ENCODE measurements at places on chromosomes 11 and 22.

GRCh38 chr11:75406338-75406777, 7.0 kb downstream of the RPS3 start:
- no peak for DNase-seq
- no peak overlapping the region for H3K4me3 ChIP-seq
- H3K4me1 ChIP-seq = peaks cover 14% of the 10 kb centered on the region
- H3K36me3 ChIP-seq = peaks cover 55% of the 10 kb centered on the region
- H3K27ac ChIP-seq = no peak overlapping the region
- H3K27me3 ChIP-seq = no peaks in the 10 kb centered on the region

GRCh38 chr22:39220890-39221850, 23.6 kb downstream of the PDGFB start:
- no peaks in the 10 kb centered on the region for H3K4me1 ChIP-seq
- peak; percentile 66 for DNase-seq
- H3K27ac ChIP-seq = no peak overlapping the region
- no peak overlapping the region for H3K4me3 ChIP-seq
- H3K36me3 ChIP-seq = peaks cover 35% of the 10 kb centered on the region
- no peaks in the 10 kb centered on the region for H3K27me3 ChIP-seq

DNA sequence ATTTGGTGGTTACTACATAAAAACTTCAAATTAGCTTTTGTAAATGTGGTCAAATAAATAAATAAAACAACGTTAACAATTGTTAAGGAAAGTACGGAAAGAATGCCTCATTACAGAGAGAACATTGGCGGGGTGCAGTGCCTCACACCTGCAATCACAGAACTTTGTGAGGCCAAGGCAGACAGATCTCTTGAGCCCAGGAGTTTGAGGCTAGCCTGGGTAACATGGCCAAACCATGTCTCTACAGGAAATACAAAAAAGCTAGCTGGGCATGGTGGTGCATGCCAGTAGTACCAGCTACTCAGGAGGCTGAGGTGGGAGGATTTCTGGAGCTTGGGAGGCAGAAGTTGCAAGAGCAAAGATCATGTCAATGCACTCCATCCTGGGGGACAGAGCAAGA, 59.4 kb upstream of the VPREB1 start:
- H3K27me3 ChIP-seq = peaks cover 59% of the 10 kb centered on the region
- H3K4me3 ChIP-seq = no peak overlapping the region
- H3K27ac ChIP-seq = no peak overlapping the region
- no peaks in the 10 kb centered on the region for H3K36me3 ChIP-seq

- H3K4me3 ChIP-seq = no peak overlapping the region
- H3K4me1 ChIP-seq = no peaks in the 10 kb centered on the region
- no peaks in the 10 kb centered on the region for H3K27me3 ChIP-seq
- H3K27ac ChIP-seq = no peak overlapping the region
- DNase-seq = no peak
- no peaks in the 10 kb centered on the region for H3K36me3 ChIP-seq
Observed at GRCh38 chr11:92362989-92363388, 138.4 kb downstream of the FAT3 start.

- no peaks in the 10 kb centered on the region for H3K27me3 ChIP-seq
- H3K4me1 ChIP-seq = no peaks in the 10 kb centered on the region
- H3K36me3 ChIP-seq = no peaks in the 10 kb centered on the region
- no peak within 1 kb of the TSS for H3K4me3 ChIP-seq
- no peak for DNase-seq
Observed at GRCh38 chr11:102780491-102780918, at the start of gene MMP10. Gene MMP10 (minus strand): TSS chr11:102780628. CDS start chr11:102780591, 37 bp downstream.

- H3K27me3 ChIP-seq = no peaks in the 10 kb centered on the region
- no peak overlapping the region for H3K27ac ChIP-seq
- H3K4me3 ChIP-seq = no peak overlapping the region
- no peaks in the 10 kb centered on the region for H3K36me3 ChIP-seq
- DNase-seq = no peak
Observed at GRCh38 chr11:24793479-24793878, 296.6 kb downstream of the LUZP2 start.

GRCh38 chr11:64842366-64842759, 2.1 kb downstream of the CDC42BPG start:
- no peaks in the 10 kb centered on the region for H3K36me3 ChIP-seq
- H3K27ac ChIP-seq = no peak overlapping the region
- peaks cover 11% of the 10 kb centered on the region for H3K4me1 ChIP-seq
- no peak for DNase-seq
- H3K4me3 ChIP-seq = no peak overlapping the region

DNA sequence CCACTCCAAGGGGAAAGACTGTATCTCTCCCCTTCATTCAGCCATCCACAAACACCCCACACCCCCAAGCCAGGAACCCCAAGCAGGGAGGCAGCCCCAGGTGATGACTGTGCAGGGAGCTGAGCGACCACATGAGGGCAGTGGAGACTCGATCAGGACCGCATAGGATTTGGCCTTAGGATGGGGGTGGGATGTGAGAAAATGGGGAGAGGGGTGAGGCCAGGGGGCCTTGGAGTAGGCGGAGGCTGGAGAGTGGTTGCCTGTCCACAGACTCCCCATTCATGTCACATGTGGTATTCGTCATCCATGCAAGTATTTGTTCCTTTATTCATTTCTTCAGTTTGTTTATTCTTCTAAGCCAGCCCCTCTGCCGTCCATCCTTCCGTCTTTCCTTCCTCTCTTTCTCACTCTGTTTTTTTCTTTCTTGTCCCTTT, 2.7 kb upstream of the RHOD start:
- H3K27ac ChIP-seq = peak overlapping the region; percentile 67
- no peaks in the 10 kb centered on the region for H3K36me3 ChIP-seq
- no peaks in the 10 kb centered on the region for H3K27me3 ChIP-seq
- H3K4me3 ChIP-seq = no peak overlapping the region
- H3K4me1 ChIP-seq = peaks cover 28% of the 10 kb centered on the region

DNA sequence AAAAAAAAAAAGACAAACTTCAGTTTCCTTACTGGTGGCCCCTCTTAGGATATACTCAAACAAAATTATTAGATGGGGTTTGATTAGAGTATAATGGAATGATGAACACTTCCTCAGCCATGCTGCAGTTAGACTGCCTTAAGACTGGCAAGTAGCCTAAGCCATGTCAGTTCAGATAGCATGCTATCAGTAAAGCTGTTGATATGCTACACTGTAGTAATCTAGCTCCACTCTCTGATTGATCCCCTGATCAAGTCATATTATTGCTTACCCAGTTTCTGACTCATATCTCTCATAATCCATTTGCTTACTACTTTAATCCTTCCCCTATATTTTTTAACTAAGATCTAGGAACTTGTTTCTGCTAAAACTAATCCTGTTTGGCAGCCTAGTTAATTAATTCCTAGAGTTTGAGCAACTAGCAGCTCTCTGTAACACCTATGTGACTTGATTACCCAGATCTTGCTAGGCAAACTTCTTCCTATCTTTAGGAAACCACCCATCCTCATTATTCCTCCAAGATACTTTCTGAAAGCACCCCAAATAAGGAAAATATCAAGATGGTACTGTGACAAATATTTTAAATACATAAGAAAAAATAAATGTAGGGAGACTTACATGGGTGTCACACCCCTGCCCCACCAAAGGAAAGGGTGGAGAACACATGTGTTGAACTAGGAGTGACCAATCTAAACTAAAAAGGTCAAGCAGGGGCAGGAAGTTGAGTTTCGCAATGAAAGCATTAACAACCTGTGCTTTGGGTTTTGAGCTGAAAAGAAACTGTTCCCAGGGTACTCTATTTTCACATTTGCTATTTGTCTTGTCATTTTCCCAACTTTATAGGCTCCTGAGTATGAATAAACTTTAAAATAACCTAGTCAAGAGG, 43.2 kb downstream of the PIK3C2A start:
- H3K27me3 ChIP-seq = no peaks in the 10 kb centered on the region
- H3K4me1 ChIP-seq = peaks cover 52% of the 10 kb centered on the region
- DNase-seq = no peak
- no peak overlapping the region for H3K4me3 ChIP-seq
- H3K27ac ChIP-seq = peak overlapping the region; percentile 66
- H3K36me3 ChIP-seq = peaks cover 24% of the 10 kb centered on the region

GRCh38 chr11:18071098-18071705, 25.1 kb upstream of the TPH1 start:
- no peak overlapping the region for H3K27ac ChIP-seq
- H3K27me3 ChIP-seq = no peaks in the 10 kb centered on the region
- DNase-seq = no peak

- H3K27me3 ChIP-seq = no peaks in the 10 kb centered on the region
- DNase-seq = no peak
- no peaks in the 10 kb centered on the region for H3K4me1 ChIP-seq
- H3K4me3 ChIP-seq = no peak overlapping the region
Observed at GRCh38 chr11:59770869-59771268, 15.7 kb downstream of the STX3 start.

DNA sequence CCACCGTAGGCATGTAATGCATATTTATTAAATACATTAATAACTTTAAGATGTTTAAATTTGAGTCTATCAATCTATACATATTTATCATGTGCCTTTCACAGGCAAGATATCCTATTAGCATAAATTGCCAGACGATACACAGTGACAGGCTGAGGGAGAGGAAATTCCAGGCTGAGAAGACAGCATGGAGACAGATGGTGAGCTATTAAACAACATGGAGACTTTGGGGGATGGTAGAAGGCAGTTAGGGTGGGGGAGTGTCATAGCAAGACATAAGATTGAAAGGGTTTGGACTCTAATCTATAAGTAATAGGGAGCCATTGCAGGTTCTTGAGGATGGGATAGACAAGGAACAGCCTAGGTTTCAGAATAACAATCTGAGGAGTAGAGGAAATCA, 138.5 kb downstream of the NXPE2 start:
- DNase-seq = no peak
- H3K4me1 ChIP-seq = no peaks in the 10 kb centered on the region
- H3K27ac ChIP-seq = no peak overlapping the region
- H3K27me3 ChIP-seq = no peaks in the 10 kb centered on the region

- DNase-seq = no peak
- H3K4me1 ChIP-seq = no peaks in the 10 kb centered on the region
- H3K4me3 ChIP-seq = no peak overlapping the region
- H3K27me3 ChIP-seq = no peaks in the 10 kb centered on the region
- H3K27ac ChIP-seq = no peak overlapping the region
Observed at GRCh38 chr11:110757962-110758755, 45.9 kb upstream of the ARHGAP20 start.

DNA sequence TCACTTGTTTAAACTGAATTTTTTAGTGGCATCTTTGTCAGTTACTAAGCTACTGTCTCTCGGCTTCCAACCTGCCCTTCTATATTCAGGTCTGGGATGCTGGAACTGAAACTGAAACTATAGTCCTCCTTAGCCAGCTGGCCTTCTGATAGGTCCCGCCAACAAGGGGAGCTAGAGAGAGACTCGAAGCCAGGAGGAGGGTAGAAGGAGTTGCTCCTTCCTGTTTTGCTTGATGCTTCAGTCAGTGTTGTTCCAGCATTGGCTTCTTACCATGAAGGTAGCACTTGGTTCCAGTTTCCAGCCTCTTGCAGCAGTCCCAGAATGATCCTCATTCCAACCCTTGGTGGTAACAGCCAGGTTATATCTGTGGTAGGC, 32.9 kb upstream of the HORMAD2 start:
- H3K4me3 ChIP-seq = no peak overlapping the region
- no peak overlapping the region for H3K27ac ChIP-seq
- no peaks in the 10 kb centered on the region for H3K27me3 ChIP-seq

DNA sequence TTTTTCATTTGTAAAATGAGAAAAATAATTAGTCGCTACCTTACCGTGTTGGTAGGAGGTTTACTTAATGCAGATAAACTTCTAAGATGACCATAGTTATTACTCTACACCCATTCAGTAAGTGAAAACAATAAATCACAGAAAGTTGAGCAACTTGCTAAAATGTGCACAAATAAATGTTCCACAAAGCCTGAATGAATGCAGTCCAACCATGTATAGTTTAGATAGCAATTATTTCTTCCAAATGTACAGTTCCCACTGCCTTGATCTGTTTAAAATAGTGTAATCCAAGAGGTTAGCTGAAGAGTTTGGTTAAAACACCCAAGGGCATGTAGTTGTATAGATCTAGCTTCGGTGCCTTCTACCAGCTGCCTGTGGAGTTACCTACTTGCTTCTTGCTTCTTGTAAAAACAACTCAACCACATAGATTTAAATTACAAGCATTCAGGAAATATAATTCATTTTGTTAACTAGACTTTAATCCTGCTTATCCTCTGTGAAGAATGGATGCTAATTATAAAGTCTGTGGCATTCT, 106.3 kb upstream of the CARD18 start:
- H3K36me3 ChIP-seq = no peaks in the 10 kb centered on the region
- H3K27me3 ChIP-seq = no peaks in the 10 kb centered on the region
- DNase-seq = no peak
- H3K4me1 ChIP-seq = no peaks in the 10 kb centered on the region
- no peak overlapping the region for H3K4me3 ChIP-seq

DNA sequence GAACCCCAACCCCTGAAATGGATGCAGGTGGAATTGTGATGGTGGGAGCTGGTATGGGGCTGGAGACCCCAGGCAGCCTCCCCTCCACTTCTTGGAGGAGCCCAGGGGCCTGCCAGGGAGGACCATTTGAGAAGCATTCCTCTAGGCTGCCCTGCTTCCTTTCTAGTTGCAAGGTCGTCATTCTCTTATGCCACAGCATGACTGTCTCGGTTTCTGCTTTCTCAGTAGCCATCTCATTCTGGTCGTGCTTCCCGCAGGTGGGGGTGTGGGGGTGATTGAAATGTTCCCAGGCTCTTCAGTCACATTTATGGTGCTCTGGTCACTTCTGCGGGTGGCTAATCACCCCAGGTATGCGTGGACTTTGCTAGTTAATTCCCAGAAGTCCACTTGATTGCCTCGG, 223.7 kb upstream of the TBCEL start:
- no peaks in the 10 kb centered on the region for H3K4me1 ChIP-seq
- no peak for DNase-seq
- H3K27ac ChIP-seq = no peak overlapping the region
- no peak overlapping the region for H3K4me3 ChIP-seq
- H3K27me3 ChIP-seq = no peaks in the 10 kb centered on the region

GRCh38 chr11:64644647-64645275, 53.7 kb downstream of the SLC22A12 start:
- H3K4me3 ChIP-seq = no peak overlapping the region
- no peaks in the 10 kb centered on the region for H3K36me3 ChIP-seq
- no peak for DNase-seq
- no peaks in the 10 kb centered on the region for H3K4me1 ChIP-seq
- H3K27me3 ChIP-seq = peaks cover 50% of the 10 kb centered on the region
- H3K27ac ChIP-seq = no peak overlapping the region

DNA sequence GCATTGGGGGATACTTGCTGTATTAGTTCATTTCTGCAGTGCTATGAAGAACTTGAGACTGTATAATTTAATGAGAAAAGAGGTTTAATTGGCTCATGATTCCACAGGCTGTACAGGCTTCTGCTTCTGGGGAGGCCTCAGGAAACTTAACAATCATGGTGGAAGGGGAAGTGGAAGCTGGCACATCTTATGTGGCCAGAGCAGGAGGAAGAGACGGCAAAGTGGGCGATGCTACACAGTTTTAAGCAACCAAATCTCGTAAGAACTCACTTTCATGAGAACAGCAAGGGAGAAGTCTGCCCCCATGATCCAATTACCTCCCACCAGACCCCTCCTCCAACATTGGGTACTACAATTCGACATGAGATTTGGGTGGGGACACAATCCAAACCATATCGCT, 55.1 kb downstream of the TMPRSS5 start:
- no peaks in the 10 kb centered on the region for H3K27me3 ChIP-seq
- no peak for DNase-seq
- no peak overlapping the region for H3K27ac ChIP-seq
